ENCODE measurements at places on chromosomes 7 and 10.
A peak's percentile ranks its signal among the peaks of the same experiment; 100 is the strongest.

GRCh38 chr10:7666253-7667023 is at the start of gene ITIH5:
Gene ITIH5 (minus strand): TSS chr10:7666966. CDS start chr10:7666892, 74 bp downstream.
- no peak for DNase-seq

DNA sequence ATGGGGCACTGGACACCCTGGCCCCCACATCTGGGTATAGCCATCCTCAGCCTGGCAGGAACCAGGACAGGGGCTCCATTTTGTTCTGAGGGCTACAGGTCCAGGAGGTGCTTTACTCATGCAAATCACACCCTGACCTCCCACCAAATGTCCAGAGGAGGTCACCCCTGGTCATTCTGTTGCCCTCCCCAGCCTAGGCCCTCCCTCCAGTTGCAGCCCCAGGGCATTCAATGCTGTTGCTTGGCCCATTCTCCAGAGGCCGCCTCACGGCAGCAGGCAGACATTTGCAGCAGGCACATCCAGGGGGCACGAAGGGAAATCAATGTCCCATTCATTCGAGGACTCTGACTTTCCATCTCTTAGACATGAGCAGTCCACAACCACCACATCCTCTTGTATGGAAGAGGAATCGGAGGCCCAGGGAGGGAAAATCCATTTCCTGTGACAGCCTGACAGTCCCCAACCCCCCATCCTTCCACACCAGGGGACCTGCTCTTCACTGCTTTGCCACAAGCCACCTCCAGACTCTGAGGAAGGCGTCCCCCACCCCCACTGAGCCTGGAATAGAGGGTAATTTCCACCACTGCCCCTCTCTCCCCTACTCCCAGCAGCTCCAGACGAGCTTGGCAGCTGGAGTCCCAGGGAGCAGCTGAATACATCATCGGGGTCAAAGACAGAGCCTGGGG is 76.2 kb upstream of the UNC5B start:
- no peak for DNase-seq

GRCh38 chr7:128881458-128882125 is 18.9 kb downstream of the ATP6V1F start:
- DNase-seq, result no peak

GRCh38 chr10:111142092-111142768 is 65.4 kb downstream of the ADRA2A start:
- DNase-seq, result no peak

DNA sequence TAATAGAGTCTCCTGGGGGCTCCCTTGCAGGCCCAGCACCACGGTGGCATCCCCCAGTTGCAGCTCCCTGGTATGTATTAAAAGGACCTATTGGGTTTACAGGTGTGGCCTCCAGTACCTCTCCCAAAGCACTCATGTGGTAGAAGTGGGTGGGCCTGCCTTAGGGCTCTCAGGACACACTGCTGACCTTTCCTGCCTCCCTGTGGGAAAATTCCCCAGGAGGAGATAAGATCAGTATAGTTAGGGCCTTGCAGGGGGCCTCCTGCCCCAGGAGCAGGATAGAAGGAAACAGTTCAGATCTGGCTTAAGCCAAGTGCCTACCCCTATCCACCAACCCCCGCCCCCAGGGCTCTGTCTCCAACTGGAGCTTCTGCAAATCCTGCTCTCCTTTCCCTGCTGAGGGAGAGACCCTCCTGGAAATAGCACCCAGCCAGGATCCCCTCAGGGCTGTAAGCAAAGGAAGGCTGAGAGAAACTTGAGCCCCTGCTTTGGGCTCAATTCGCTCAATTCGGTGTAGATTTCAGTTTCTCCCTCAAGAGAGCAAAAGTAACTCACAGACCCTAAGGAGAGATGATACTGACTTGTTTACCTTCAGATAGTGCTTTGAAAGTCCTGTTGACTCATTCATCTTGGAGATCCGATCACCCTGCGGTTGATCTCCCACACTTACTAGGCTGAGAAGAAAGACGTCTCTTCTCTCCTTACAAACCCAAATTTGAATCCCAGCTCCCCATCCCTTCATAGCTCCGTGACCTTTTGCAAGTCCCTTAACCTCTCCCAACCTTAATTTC is 130.6 kb downstream of the WDR11 start:
- DNase-seq, result no peak

- no peak for DNase-seq
These were observed 21.6 kb upstream of the NUP205 start for GRCh38 chr7:135536150-135536549.

DNA sequence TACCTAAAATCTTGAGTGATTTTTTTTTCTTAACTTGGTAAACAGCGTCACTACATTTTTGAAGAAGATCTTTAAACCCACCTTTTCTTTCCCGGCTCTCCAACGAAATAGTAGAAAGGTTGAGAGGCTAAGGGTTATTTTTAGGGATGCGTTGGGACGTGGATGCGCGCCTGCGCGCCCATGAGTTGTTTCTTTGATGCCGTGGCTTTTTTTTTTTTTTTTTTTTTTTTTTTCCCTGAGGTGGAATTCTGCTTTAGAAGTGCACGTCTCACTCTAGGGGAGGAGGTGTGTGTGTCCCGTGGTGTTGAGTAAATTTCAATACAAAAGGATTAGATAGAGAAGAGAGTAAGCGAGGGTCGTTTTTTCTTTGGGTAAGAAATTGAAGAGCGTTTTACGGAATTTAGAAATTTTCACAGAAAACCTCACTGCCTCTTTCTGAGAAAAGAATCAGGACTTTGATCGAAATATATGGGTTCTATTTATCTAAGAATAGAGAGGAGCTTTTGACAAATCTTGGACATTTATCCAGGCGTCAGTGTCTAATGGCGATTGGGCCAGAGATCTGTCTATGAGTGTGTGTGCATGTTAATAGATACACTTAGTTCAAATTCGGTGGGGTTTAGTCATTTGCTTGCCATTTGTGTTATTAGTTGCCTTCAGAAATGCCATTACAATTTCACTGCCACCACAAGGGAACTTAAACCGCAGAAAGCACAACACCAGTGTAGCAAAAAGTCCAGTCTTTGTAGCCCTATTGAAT is 1.2 kb upstream of the SP8 start:
- no peak for DNase-seq

GRCh38 chr7:36064676-36065075 is 88.4 kb upstream of the EEPD1 start:
- no peak for DNase-seq

- no peak for DNase-seq
These were observed 114.8 kb downstream of the JAZF1 start for GRCh38 chr7:28065721-28066285.

GRCh38 chr10:109166935-109167334 is 756.4 kb downstream of the XPNPEP1 start:
- no peak for DNase-seq

GRCh38 chr10:4266416-4267085 is 481.5 kb upstream of the KLF6 start:
- DNase-seq, result no peak

GRCh38 chr10:28089467-28089866 is 90.6 kb upstream of the ODAD2 start:
- no peak for DNase-seq

DNA sequence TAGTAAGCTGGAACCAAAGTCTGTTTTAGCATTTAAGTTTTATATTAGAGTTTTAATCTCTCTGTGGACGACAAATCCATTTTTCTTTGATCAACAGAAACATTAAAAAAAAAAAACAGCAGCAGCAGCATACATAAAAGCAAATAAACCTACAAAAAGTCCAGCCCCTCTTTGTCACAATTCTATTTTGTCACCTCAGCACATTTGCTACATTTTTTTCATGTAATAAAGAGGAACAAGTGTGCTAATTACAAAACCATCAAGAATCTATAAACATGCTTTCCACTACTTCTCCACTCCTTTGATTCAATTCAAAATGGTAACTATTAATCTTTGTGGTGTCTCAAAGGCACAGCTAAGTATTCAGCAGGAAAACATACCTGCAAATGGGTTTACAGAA is 259.8 kb upstream of the GNAI1 start:
- no peak for DNase-seq

DNA sequence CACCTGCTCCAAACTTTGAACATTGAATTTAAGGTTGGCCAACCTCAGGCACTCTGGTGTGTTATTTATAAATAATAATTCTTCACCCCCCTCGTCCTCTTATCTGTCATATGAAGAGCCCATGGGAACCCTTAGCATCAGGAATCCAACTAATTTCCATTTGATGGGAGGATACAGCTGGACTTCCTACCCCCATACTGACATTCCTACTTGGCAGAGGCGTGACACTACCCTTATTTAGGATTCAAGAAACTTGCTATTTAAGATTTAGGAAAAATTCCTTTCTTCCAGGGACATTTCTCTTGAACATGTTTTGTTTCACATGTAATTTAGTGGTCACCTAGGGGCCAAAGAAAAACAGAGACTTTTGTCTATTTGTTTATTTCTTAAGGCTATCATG is 171.9 kb upstream of the NRP1 start:
- no peak for DNase-seq

- DNase-seq, result peak; percentile 36
These were observed 507.4 kb downstream of the ANKRD7 start for GRCh38 chr7:118731854-118732253.

GRCh38 chr10:132593389-132593788 is 55.8 kb downstream of the INPP5A start:
- no peak for DNase-seq

- DNase-seq, result peak; percentile 33
These were observed 222.2 kb upstream of the NRP1 start for GRCh38 chr10:33556620-33557019.

DNA sequence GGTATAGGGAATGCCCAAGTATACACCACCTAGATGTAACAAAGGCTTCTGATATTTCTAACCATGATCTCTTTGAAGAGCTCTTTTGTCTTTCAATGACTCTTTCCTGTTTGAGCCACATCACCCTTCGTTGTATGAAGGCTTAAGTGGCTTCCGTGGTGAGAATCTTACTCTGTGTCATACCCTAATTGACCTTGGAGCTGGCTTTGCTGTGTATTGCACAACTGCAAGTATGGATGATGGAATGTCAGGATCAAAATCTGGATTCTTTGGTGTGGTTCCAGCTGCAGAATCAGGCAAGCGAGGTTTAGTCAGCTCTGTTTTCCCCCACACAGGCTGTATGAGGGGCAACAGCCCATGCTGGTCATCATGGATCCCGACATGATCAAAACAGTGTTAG is 16.0 kb downstream of the CYP3A43 start:
- DNase-seq, result no peak

Measured in NCI-H2171 treated with DMSO at 0.1 percent for 48 hours (cell line).